ENCODE measurements at places on chromosomes 12 and 14.
A peak's percentile ranks its signal among the peaks of the same experiment; 100 is the strongest.

GRCh38 chr14:100619396-100620254, 32.4 kb upstream of the BEGAIN start:
- DNase-seq = no peak

GRCh38 chr14:59055439-59056045, 132.9 kb upstream of the DAAM1 start:
- DNase-seq = no peak

DNA sequence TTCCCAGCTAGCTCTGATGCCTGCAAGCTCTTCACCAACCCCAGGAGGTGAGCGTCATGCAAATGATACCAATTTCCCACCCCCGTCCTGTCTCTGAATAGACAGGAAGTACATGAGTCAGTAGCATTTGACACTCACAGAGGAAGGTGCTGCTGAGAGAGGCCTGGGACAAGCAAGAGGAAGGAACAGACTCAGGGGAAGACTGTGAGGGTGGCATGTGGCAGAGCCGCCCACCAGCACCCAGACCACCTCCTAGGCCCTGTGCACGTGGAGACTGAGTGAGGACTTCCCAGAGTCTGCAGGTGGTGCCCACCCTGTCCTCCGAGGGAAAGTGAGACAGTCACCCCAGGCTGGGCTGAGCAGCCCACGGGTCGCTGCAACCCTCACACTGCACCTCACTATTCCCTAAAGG, 199.5 kb upstream of the SFSWAP start:
- DNase-seq = no peak

- no peak for DNase-seq
Observed at GRCh38 chr12:2578211-2578610, 216.6 kb upstream of the FKBP4 start.

DNA sequence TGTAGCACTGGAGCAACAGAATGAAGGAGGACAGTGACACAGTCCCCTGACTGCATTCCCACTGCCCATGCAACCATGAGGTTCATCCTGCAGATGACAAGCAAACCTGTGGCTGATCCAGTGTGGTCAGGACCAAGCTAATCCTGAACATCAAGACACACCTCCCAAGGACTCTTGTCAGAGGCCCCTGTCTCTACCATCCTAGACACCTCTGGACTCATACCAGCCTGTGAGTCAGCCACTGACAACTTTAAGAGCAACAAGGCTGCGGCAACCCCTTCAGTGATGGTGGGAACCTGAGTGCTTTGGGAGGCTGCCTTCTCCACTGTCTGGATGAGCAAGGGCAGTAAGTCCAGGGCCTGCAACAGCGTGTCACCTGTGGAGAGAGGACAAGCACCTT, 24.6 kb downstream of the GCN1 start:
- DNase-seq = no peak

GRCh38 chr14:95314609-95315008, 5.1 kb downstream of the CLMN start:
- no peak for DNase-seq

- DNase-seq = peak; percentile 84
Observed at GRCh38 chr12:52119398-52120254, 40.1 kb downstream of the SMIM41 start.

GRCh38 chr12:3236345-3237187, 159.4 kb downstream of the TSPAN9 start:
- no peak for DNase-seq

DNA sequence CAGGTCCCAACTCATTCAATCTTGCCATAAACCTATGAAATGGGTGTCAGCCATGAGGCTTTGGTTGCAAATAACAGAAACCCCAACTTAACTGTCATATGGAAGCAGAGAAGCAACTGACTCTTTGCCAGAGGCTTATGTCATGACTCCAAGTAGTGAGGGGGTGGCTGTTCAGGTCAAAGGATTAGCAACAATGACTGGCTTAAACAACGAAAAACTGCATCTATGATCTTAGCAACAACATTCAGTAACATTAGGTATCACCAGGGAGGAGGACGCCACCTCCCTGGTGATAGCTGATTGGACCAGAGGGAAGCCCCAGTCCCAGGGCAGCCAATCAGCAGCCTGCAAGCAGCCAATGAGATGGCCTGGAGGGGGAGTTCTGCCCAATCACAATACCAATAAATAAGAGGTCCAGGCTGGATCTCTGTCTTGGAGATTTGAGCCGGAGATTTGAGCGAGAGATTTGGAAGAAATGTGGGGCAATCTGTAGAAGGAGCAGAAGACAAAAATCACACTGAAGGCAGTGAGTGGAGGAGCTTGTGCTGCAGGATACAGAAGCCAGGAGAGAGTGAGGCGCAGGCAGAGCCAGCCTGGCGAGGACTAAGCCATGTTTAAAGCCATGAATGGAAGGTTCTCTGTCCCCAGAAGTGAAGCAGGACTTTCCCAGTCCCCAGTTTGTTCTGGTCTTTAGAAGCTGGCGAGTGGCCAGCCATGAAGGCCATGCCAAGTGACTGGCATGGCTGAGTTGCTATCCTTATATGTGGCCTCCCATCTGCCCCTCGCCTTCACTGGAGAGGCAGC, 93.3 kb downstream of the CALM1 start:
- peak; percentile 58 for DNase-seq

DNA sequence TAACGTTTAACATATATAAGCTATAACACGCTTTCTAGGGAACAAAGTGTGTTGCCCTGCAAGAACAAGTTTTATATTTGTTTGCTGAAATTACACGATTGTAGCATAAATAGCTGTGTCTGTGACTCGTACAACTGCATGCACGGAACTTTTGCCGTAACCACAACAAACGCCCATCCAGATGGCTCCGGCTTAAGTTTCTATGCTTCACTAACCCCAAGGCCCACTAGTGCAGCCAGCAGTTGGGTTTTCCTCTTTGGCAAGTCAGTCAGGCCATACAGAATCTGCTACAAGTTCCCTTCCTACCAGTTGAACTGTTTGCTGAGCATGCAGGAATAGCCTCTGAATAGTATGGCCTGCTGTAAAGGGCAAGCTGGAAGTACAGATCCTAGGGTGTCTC, 12.1 kb downstream of the CSRP2 start:
- no peak for DNase-seq

GRCh38 chr14:105476831-105477659, 2.4 kb downstream of the CRIP2 start:
- no peak for DNase-seq

- DNase-seq = no peak
Observed at GRCh38 chr14:78933948-78934524, 763.9 kb downstream of the NRXN3 start.

- no peak for DNase-seq
Observed at GRCh38 chr12:85016413-85016812, 19.7 kb downstream of the TSPAN19 start.

- DNase-seq = no peak
Observed at GRCh38 chr14:104665657-104666522, 23.5 kb upstream of the INF2 start.

GRCh38 chr12:62724285-62724684, 210.7 kb downstream of the PPM1H start:
- no peak for DNase-seq

GRCh38 chr14:31927348-31927832, 149.7 kb upstream of the ARHGAP5 start:
- DNase-seq = no peak

Measured in vagina (tissue), 2 donors.